Fibroblast of skin of left quadriceps (primary cell): ENCODE measurements at places on chromosomes 5 and 9.

DNA sequence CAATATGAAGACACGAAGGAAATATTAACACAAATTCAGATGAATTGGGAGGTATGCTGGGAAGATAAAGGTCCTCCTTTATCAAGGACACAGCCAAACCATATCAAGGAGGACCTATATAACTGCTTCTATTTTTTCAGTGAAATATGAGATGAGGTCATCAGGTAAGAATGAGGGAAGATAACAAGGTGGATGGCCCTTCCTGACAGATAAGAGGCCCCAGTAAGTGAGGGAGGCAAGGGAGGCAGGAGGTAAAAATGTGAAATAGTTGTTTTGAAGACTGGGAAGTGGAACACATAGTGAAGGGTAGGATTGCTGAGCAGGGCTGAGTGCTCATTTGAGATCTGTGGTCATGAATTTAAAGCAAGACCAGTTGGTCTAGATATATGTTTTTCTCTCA, 60.0 kb upstream of the FOXE1 start:
- DNase-seq, result no peak

GRCh38 chr5:147913786-147914185, 7.4 kb upstream of the C5orf46 start:
- DNase-seq, result no peak

- DNase-seq, result peak; percentile 48
Observed at GRCh38 chr5:75037106-75037505, 15.3 kb downstream of the GCNT4 start.

- no peak for DNase-seq
Observed at GRCh38 chr9:36165826-36166167, 3.4 kb upstream of the CCIN start.

DNA sequence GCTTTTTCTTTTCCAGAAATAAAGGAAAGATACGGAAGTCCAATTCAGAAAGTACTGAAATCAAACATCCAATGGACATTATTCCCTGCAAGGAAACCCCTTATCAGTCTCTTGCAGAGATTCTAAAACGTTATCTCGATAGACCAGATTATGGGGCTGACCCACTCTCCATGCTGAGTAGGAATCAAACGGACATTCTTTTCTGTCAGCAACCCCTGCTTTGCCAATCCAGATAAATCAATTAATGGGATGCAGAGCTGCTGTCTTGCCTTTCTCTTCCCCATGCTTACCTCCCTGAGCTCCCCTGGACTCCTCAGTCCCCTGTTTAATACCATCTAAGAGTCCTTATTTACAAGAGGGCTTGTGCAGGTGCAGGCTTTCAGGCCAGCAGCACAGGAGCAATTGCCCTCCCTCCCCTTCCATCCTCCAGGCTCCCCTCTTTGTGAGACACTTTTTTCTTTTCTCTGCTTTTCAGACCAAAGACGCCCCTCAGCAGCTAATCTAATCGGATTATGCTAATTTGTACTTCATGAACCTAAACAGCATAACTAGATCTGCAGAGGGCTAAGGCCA, 14.2 kb downstream of the TAL2 start:
- DNase-seq, result no peak

DNA sequence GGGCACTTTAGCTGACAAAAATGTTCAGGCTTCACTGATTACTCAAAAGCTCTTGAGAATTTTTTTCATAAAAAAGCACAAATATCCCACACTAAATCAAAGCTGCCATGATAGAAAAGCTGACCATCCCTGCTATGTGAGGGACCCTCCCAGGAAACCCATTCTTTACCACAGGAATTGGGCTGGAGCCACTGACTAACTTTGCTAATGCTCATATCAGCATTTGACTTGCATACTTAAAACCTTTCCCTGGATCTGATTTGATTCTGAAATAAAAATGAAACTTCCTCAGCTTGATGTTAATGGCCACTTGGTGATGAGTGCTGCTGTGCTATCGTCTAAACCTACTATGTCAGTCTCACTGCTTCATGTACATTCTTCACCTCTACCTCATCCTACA, 243.6 kb downstream of the PRELID2 start:
- no peak for DNase-seq
